GM12864 (cell line): ENCODE measurements at places on chromosomes 1 and 21.
A peak's percentile ranks its signal among the peaks of the same experiment; 100 is the strongest.

GRCh38 chr1:160407839-160408801, 7.8 kb downstream of the VANGL2 start:
- DNase-seq = no peak

DNA sequence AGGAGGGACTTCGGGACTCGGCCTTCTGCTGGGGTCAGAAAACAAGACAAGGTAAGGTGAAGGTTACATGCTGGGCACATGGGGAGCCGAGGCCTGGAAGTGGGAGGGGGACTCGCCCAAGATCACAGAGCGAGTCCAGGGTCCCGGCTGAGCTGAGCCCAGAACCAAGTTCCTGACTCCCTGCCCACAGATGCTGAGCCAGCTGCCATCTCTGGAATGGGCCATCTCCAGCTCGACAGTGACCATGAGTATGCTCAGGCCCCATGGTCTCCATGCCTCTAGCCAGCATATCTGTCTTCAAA, 26.7 kb upstream of the EDN2 start:
- DNase-seq = no peak

GRCh38 chr1:30275926-30276764, 447.2 kb downstream of the MATN1 start:
- no peak for DNase-seq

- no peak for DNase-seq
Measured at GRCh38 chr1:180614730-180615129, 17.1 kb upstream of the XPR1 start.

DNA sequence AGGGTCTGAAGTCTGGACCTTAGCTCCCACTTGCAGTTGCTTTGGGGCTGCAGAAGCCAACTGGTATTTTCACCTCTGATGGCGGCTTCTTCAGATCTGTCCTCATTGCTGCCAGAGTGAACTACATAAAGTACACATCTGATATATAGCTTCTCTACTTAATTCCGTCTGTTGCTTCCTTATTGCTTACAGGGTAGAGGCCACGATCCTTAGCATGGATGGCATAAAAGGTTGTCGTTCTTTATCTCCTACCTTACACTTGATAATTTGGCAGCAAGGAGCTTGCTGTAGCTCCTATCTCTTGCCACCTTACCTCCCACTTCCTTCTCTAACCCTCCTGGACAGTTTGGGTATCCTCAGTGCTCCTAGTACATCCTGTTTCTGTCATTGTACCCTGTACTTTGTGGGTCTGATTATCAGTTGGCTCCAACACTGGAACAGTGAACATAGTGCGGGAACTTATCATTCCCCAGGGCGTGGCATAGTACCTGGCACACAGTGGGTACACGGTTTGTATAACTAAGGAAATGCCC, 30.9 kb upstream of the NBL1 start:
- DNase-seq = no peak

DNA sequence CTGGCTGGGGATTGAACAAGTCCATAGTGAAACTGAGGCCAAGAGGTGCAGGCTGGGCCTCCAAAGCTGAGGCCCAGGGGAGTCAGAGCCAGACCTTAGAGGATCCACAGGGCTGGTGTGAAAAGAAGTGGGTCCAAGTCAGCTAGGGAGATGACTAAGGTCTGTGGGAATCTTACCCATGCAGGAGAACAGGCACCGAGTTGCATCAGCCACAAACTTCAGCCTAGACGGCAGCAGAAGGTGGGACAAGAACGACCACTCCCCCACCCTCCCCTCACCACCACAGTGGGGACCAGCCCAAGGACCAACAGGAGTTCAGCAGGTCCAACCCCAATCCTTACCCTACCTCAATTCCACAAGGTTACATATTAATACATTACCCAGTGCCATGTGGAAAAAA, 282.3 kb downstream of the TTLL7 start:
- no peak for DNase-seq

- DNase-seq = no peak
Measured at GRCh38 chr21:44459712-44460440, 4.6 kb downstream of the LRRC3 start.

GRCh38 chr1:21293537-21294265, 3.4 kb upstream of the ECE1 start:
- DNase-seq = peak; percentile 86

GRCh38 chr1:183166454-183166853, 19.6 kb upstream of the LAMC2 start:
- DNase-seq = no peak

- no peak for DNase-seq
Measured at GRCh38 chr1:203720242-203720641, 44.7 kb upstream of the LAX1 start.

GRCh38 chr1:175600721-175601440, 142.5 kb downstream of the TNR start:
- DNase-seq = peak; percentile 55

DNA sequence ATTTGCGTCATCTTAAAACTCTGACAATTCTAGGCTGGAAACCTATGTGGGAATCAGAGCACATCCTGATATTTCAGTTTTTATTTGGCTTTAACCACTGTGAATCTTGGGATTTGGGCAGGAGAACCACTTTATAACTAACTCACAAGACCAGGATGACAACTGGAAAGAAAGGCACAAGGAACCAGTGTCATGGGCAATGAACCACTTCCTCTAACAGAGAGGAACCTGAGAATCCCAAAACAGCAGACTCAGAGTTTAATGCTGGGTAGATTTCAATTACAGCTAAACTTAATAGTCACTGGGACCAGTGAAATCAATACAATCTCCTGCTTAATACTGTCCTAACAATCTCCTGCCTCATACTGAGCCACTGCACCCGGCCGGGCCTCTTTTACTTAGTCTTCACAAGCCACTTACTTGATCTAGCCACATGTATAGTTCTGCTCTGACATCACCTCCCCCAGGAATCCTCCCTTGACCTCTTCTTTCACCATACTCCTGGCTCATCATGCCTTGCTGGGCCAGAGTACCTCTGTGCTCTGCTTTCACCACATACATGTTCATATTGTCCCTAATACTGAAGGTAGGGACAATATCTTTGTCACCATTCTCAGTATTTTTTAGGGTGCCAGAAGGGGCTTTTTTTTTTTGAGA, 20.2 kb upstream of the SLFNL1 start:
- DNase-seq = no peak

GRCh38 chr1:192626366-192627179, 9.4 kb upstream of the RGS13 start:
- DNase-seq = no peak

GRCh38 chr1:178650934-178651511, 74.0 kb upstream of the RALGPS2 start:
- DNase-seq = no peak

- no peak for DNase-seq
Measured at GRCh38 chr21:46065914-46066551, 31.9 kb upstream of the COL6A2 start.

DNA sequence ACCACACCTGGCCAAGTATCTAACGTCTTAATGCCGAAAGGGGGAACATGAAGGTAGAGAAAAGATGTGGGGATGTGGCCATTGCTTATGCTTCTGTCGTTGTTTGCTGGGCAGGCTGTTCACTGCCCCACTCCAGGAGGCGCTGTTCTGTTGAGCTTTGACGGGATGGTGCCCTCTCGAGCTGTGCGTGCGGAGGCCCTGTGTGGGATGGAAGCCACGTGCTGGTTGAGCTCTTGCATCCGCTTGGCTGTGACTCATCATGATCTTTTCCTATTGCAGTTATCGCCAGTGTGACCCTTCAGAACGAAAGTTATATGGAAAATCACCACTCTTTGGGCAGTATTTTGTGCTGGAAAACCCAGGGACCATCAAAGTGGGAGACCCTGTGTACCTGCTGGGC, 26.3 kb downstream of the MTARC1 start:
- no peak for DNase-seq

DNA sequence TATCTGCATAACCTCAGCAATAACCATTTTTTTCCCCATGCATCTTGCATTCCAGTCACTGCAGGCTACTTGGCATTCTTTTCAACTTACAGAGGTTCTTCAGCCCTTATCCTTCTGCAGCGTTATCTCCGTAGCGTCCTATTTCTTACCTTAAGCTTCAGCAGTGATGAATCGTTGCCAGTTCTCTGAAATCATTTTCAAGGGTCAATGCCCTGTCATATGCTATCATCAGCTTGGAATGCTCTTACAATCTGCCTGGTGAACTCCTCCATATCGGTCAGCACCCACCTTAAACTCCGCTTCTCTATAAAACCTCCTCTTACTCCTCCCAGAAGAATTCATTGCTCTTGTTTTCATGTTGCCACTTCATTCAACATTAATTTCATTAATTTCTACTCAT, 105.1 kb upstream of the DPH5 start:
- DNase-seq = no peak

GRCh38 chr1:228922722-228923376, 187.6 kb downstream of the RHOU start:
- no peak for DNase-seq

DNA sequence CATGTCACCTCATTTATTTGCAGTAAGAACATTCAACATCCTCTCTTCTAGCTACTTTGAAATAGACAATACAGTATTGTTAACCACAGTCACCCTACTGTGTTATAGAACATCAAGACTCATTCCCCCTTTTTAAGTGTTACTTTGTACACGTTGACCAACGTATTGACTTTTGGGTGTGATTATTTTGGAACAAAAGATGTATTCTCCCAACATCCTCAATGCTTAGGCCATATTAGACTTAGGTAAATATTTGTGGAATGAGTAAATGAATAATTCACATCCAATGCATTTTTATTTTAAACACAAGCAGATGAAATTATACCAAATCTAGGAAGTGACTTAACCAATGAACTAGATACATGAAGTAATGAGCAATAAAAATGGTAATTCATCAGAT, 296.6 kb downstream of the CHRM3 start:
- no peak for DNase-seq

- DNase-seq = peak; percentile 93
Measured at GRCh38 chr1:101247404-101248287, 10.8 kb downstream of the S1PR1 start.
